D721Med (cell line): ENCODE measurements at places on chromosomes 13 and 19.

DNA sequence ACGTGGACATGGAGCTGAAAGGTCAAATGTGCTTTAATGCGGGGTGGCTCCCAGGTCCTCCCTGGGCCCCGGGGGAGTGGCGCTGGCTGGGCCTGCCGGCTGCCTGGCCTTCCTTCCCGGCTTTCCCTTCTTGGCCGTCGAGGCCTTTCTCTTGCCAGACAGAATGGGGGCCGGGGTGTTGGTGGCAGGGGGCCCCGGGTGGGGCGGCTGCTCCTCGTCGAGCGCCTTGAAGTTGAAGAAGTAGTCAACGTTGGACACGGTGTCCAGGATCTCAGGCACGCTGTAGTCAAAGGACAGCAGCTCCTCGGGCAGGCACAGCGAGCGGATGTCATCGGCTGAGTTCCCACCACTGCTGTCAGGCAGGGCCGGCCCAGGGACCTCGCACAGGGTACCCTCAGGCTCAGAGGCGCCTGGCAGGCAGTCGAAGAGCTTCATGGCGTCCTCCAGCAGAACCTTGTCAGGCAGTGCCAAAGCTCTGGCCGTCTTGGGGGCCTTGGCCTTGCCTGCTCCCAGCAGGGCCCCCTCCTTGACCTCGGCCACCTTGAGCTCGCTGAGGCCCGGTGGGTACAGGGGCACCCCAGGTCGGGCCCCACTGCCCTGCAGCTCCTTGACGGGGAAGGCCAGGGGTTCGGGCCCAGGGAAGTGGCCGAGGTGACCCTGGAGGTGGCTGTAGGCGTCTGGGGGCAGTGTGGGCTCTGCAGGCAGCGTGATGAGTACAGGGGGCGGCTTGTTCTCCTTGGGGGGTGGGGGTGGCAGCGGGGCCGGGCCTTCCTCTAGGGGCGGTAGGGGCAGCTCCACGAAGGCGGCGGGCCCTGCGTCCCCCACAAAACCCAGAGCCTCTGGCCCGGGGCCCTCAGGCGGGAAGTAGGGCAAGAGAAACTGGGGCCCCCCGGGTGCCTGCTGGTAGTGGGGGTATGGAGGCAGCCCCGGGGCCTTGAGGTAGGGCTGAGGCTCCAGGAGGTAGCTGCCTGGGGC, 1.3 kb downstream of the PRR22 start:
- DNase-seq: no peak

DNA sequence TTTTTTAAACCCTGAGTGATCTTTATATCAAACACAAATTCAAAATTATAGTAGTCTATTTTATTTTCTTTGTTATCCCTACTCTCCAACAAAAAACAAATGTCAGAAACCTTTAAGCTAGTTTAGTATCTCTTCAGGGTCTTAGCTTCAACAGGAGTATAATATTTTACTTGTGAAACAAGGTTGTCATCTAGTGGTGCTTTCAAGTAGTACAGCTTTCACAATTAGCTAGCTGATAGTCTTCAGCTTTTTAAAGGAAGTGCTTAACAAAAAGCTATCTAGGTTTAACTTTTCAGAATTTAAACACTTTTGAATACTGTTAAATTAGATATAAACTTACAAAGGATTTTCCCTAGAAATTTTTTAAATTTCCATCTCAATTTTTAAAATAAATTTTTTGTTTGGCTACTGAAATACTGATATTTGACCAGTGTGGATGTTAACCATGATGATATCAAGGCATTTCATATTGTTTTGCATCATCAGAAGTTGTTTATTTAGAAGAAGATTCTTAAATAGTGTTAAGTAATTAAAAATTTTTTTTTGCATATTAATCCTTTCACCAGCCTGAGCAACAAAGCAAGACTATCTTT, 34.2 kb downstream of the TDRD3 start:
- DNase-seq: no peak

DNA sequence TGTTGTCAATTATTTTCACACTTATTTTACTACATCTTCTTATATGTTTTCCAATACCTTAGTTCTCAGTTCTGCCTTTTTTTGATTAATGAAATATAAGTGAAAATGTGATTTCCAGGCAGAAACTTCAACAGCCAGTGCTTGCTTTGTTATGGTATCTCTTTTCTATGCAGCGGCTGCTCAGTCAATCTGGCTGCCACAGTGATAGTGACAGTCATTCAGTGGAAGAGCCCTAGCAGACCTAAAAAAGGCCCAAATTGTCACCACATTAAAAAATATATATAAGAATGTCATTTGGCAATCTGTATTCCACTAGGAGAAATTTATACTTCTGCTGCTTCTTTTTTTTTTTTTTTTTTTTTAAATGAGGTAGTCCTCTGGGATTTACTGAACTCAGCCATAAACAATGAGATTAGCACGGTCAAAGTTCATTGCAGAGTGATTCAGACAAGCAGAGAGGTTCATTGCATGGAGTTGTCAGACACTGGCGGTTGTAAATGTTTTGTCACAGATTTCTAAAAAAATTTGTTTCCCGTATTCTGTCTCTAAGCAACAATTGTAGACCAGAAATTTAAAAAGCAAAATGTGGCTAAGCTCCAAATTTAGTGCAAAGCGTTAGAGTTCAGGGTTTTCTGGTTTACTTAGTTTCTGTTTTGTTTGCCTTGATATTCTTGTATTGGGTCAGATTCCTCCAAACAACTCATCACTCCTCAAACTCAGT, 94.7 kb upstream of the PRR20A start:
- no peak for DNase-seq

DNA sequence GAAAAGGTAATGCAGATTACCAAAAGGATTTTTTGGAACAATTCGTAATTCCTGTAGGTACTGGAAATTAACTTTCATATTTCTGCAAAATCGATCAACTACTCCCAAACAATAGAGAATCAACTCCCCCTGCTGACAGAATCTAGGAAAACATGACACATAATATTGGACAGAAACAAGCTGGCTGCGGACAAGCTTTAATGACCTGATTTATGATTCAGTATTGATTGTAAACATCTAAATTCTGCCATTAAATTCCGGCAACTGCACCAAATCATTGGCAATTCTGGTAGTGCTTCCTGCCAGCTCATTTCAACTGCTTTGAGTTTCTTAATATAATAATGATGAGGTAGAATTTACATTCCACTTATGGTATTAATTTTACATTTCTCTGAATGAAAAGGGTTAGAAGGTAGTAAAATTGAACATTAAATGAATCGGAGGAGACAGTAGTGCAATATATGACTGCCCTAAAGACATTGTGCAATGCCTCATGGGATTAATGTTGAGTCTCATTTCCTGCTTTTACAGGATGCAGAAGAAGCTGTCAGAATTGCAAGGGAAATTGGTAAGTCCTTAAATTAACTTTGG, 146.5 kb downstream of the PCCA start:
- DNase-seq: no peak
